Activated CD4-positive, alpha-beta T cell treated with anti-CD3 and anti-CD28 coated beads, Interleukin-2, Interleukin-4, amounts not matched to agents 100 ng/mL and 50 ng/mL, durations not matched to agents 16 hours and 8 hours (primary cell): ENCODE measurements at places on chromosomes 1 and 21.
A peak's percentile ranks its signal among the peaks of the same experiment; 100 is the strongest.

- DNase-seq = peak; percentile 26
These were observed 13.5 kb downstream of the LDLRAP1 start for GRCh38 chr1:25556791-25557476.

- DNase-seq = no peak
These were observed 32.5 kb upstream of the FHAD1 start for GRCh38 chr1:15214527-15214926.

- DNase-seq = no peak
These were observed 85.3 kb downstream of the NPHP4 start for GRCh38 chr1:5906966-5907365.

- no peak for DNase-seq
These were observed 138.9 kb downstream of the NR5A2 start for GRCh38 chr1:200166411-200166810.

DNA sequence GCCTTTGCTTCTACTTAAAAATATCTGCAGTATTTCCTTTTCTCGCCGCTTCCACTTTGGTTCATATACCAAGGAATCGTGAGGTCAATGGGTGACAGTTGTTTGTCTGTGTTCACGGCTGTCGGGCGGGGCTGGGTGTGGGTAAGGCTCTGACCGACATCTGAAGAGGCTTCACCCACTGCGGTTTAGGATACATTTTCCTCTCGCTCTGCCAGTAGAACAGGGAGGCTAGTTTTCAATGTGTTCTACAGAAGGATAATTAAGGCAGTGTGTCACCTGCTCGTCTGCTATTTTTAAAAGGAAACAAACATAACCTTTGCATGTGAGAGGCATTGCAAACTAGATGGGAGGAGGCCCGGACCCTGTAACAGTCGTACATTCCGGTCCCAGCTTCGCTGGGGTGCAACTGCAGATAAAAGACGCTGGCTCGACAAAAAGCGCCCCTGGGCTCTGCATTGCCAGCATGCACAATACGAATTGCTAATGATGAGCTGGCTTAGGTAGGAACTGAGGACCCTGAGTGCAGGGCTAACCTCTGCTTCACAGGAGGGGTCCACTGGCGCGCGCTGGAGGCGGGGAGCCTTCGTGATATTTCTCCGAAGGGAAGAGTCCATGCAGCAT is 8.5 kb upstream of the ERG start:
- peak; percentile 9 for DNase-seq

DNA sequence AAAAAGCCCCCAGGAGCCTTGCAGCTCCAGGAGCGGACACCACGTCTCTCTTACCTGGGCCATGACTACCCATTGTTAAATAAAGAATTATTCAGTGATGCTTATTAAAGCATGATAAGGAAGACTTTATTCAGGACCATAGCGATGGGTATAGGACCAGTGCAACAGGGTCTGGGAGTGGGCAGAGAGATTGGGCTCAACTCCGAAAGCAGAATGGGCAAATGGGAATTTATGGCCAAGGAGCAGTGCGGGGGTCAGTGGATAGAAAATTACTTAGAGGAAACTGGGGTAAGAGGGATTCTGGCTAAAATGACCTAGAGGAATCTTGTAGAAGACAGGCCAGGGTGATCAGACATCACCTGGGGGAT is 580 bp upstream of the ATP5PO start:
- no peak for DNase-seq

DNA sequence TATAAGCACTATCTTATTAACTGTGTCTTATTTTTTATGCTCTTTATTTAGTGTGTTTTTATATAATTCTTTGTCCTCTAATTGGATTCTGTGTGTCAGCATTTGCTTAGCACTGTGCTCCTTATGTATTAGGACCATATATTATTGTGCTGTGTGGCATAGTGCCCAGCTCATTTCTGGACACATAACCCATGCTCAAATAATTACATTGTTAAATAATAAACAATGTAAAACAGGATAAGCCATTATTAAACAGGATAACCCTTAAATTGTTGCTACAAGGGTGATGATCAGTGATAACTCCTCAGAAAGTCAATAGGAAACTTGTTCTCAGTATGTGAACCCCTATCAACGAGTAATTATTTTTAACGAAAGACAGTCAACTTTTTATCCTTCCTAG is 150.4 kb downstream of the ADGRL4 start:
- no peak for DNase-seq

DNA sequence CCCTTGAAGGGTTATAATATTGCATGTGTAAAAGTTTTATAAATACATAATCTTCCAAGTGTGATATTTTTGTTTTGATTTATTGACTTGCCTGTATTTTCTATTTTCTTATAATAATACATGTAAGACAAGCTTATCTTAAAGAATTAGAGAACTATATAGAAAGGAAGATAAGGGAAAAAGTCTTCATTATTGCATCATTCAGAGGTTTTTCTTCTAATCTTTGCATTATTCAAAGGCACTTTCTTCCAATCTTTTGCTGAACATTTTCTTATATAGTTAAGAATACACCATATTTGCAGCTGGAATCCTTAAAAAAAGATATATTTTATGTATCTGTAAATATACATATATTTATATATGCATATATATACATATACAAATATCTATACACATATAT is 33.4 kb downstream of the PRRX1 start:
- DNase-seq = no peak

GRCh38 chr1:204756811-204757210 is 71.3 kb upstream of the LRRN2 start:
- no peak for DNase-seq

DNA sequence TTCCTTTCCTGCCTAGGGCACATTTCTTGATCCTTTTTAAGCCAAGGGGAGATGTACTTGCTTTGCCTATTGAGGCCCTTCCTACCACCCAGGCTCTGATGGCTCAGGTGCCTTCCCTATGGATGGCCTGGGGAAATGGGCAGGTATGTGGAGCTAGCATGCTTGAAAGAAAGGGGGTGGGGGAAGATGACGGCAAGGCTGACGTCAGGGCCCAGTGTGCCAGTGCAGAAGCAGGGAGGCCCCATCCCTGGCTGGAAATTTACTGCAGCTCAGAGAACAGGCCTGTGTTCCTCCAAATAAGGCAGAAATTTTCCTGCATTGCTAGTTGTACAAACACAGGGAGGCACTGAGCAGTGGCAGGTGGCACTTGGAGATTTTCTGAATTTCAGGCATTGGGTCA is 453.2 kb upstream of the VAMP3 start:
- DNase-seq = no peak

DNA sequence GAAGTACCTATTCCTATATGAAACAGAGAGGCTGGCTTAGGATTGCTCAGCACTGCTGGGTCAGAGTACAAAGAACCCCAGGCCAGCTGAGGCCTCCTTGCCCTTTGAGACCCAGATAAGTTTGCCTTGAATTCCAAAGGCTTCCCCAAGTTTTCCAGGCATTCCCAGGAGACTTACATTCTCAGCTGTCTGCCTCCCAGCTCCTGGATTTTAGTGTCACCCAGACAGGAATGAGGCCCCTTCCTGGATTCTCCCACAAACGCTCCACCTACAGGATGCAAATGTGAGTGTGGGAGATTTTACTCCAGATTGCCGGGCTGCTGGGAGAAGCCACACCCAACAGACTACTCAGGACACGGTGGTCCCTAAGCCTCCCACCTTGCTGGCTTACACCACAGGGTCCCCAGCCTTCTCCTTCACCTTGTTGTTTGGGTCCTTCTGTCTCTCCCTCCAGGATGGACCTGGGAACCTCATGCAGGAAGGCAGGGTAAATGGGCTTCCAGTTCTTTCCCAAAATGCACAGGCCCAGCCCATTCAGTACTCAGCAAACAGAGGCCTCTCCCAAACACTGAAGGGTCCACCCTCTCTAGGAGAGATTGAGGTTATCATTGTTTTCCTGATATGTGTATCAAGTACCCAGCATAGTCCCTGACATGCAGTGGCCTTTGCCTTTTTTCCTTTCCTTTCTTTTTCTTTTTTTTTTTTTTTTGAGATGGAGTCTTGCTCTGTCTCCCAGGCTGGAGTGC is 10.6 kb downstream of the RHBG start:
- no peak for DNase-seq

DNA sequence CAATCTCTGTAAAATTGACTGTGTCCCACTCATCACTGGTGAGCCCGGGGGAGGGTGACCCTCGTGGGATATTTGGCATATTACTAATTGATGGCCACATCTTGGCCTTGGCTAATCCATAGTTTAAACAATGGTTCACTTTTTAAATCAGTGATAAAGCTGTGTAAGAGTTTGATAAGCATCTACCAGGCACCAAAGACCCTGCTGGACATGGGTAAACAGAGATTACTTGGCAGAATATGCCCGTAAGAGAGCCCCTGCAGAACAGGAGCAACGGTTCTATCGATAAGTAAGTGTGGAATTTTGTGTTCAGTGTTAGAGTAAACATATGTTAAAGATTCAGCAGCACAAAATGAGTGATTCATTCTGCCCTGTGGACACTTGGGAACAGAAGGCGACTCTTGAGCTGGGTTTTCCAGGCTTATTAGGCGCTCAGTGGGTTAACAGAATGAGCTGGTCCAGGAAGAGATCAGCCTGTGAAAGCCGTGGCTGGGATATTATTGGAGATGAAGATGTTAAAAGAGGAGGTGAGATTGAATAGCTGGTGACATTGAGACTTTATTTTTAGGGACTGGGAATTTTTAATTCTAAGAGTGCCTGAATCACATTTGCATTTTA is 55.9 kb downstream of the CNST start:
- no peak for DNase-seq

- no peak for DNase-seq
These were observed 17.5 kb downstream of the GTF2B start for GRCh38 chr1:88873737-88874349.
